IMR-90 (cell line): ENCODE measurements at places on chromosomes 12 and 14.
A peak's percentile ranks its signal among the peaks of the same experiment; 100 is the strongest.

DNA sequence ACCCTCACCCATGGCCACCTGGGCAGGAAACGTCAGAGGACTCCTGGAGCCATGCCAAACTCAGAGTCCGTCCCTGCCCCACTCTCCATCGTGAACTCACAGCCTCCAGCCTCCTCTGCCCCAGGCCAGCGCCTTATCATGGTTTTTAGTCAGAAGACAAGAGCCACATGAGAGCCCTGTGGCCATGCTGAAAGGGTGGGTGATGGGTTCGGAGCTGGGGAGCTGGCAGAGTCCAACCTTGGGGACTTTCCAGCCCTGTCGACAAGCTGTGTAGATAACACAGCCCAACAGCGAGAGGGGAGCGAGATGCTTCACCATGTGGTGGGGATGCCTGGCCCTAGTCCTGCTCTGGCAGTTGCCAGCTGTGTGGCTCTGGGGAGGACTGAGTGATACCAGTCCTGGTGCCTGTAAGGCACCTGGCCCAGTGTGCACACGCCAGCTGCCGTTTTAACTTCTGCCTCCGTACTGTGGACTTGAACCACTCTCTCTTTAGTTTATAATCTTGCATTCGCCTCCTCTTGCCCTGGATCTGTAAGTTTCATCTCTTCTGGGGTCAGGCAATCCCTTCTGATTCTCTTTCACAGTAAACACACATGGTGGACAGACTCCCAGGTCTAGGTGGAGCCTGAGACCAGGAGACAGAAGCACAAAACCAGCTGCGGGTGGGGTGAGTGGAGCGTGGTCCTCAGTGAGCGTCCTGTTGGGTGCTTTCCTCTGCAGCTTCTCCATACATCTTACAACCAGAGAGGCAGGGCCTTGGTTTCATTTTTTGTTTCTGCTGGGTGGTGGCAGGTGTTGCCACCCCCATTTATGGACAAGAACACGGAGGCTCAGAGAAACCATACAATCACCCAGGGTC, 55.3 kb downstream of the RIN3 start:
- DNase-seq: no peak

GRCh38 chr12:105221583-105222283, 14.2 kb downstream of the APPL2 start:
- no peak for DNase-seq

- DNase-seq: no peak
Measured at GRCh38 chr12:114160445-114160844, 194.3 kb upstream of the RBM19 start.

GRCh38 chr12:51401020-51401419, 9.8 kb upstream of the GALNT6 start:
- DNase-seq: no peak

GRCh38 chr14:61296719-61297502, 15.8 kb upstream of the TMEM30B start:
- DNase-seq: peak; percentile 56

- no peak for DNase-seq
Measured at GRCh38 chr14:73245480-73246325, 8.4 kb downstream of the PAPLN start.

DNA sequence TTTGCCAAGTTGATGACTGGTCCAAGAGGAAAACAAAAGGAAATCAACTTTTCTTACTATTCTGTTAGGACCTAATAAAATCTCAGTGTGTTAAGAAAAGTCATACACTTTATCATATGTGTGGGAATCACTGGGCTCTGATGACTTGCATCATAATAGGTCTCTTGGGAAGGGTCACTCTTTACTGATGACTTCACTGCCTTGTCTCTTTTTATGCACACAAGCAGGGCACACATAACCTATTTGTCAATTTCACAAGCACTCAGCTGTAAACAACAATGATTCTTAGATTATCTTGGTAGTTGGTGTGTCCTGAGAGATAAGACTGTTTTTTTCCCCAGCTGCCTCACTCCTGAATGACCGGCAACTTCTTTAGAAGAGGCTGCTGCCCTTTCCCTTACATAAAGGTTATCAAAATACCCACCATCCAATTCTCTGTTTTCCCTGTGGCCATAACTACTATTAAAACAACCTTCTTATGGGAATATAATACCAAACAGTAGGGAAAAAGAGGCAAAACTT, 50.9 kb upstream of the INSM2 start:
- DNase-seq: no peak

- peak; percentile 6 for DNase-seq
Measured at GRCh38 chr12:85920324-85920947, 46.3 kb downstream of the NTS start.

DNA sequence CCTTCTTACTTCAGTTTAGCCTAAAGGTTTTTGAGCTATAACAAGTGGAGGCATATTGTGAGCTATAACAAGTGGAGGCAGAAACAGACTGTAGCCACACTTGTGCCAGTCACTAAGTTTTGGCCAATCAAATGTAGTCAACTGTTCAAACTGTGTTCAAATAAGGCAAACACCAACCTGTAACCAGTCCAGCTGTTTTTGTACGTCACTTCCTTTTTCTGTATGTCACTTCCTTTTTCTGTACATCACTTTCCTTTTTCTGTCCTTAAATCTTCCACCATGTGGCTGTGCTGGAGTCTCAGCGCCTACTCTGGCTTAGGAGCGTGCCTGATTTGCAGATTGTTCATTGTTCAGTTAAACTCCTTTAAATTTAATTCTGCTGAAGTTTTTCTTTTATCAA, 79.7 kb downstream of the FUT8 start:
- DNase-seq: no peak

- DNase-seq: no peak
Measured at GRCh38 chr12:12034344-12034743, 36.4 kb upstream of the BCL2L14 start.

DNA sequence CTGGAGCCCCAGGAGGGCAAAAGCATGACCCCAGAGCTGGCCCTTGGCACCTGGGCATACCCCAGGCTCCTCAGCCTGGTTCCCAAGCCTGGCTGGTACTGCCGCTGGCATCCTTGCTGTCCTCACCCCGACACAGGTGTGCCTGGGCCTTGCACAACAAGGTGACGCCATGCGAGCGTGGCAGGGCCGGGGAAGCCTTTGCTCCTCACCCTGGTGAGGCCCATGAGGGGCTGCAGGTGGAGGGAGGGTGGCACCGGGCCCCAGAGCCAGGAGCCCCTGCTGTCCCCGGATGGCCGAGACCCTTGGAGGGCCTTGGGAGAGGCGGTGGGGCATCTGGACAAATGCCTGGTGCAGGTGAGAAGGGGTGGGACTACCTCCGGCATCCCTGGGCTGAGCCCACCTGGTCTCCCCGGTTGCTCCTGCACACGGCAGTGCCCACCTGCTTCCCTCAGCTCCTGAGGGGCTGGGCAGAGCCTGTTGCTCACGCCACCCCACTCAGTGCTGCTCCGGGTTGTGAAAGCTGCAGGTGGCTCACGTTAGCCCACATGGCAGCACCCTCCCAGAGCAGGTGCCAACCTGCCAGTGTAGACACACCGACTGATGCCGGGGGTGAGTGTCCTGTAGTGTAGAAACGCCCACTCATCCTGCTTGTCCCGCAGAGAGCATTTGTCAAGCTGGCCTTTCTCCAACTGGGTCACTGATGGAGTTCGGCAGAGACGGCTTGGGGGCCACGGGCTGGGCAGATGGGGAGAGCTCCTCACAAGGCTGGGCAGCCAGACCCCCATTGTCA, 24.6 kb upstream of the KIF26A start:
- DNase-seq: no peak

DNA sequence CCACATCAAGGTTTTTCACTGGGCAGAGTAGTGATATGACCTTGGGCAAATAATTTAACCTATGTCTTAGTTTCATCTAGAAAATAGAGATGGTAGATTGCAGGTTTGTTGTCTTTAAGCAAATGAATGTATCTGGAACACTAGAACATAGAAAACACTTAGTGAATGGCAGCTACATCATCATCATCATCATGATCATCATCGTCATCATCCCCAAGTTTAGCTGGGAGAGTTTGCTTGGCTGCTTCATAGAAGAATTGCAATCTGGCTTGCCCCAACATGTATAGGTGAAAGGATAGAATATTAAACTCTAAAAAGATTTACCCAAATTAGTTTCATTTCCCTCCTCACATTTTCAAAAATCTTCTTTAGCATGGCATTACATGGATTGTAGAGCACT, 91.3 kb upstream of the TMEM260 start:
- DNase-seq: no peak

DNA sequence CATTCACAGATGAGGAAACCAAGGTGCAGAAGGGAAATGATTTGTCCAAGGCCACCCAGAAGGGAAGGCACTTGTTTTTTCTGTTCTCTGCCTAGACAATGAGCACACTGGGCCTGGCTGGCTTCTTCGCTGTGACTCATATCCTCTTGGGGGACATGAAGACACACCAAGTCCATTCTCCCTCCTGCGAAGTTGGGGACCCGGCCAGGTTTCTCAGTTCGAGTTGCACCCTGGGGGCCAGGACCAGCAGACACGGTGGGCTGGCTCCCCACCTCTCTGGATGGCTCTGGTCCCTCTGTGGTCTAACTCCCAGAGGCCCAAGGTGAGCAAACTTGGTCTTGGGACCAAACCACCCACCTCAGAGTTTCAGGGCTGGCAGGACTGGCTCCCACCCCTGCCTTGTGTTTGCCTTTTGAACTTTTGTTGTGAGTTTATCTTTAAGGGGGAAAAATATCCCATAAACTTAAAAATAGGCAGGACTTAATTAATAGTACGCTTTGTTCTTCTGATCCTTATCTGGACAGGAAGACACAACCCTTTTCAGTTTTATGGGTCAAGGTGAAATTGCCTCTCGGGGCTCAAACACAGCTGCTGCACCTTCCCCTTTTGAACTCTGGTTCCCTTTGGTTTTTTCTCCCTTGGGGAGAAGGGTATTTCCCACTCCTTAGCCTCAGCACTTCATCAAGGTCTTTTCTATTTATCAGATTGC, 9.0 kb upstream of the MLEC start:
- DNase-seq: no peak

GRCh38 chr12:111230649-111231048, 138.2 kb downstream of the PHETA1 start:
- no peak for DNase-seq

GRCh38 chr12:96140174-96140573, 54.0 kb upstream of the ELK3 start:
- DNase-seq: peak; percentile 59

DNA sequence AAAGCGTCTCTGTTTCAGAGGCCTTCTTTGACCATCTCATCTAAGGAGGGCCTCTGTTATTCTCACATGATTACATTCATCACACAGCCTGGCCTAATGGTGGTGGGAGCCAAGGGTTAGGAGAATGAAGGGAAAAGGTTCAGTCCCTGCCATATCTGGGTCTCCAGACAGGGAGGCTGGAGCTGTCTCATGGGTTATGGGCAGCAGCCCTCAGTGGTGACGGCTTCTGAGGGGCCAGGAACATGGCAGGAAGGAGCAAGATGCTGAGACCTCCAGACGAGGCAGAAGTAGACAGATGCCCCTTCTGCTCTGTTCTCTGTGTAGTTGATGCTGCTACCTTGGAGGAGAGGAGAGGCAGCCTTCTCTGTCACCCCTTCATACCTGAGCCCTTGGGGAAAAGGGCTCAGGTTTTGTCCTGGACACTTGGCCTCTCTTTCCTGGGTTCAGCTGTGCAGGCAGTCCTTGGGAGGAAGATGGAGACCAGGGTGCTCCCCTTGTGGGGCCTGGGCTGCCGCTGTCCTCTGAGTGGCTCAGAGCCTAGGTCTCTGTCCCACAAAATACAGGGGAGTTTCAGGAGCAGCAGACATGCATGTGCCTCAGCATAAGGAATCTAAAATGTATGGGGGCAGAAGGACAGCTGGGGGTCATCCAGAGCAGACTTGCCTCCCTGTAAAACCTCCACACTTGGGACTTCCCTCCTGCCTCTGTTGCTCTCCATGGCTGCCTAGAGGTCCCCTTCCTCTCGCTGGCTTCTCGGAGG, 3.6 kb downstream of the IFI27L2 start:
- no peak for DNase-seq

- peak; percentile 32 for DNase-seq
Measured at GRCh38 chr14:63204407-63205043, at the start of gene RHOJ. TSS of gene RHOJ (plus strand) at chr14:63204443. CDS start at chr14:63204870, 427 bp downstream.

GRCh38 chr12:56951582-56952339, 5.6 kb downstream of the RDH16 start:
- DNase-seq: no peak

- no peak for DNase-seq
Measured at GRCh38 chr14:30957813-30958370, 67.6 kb upstream of the AP4S1 start.

DNA sequence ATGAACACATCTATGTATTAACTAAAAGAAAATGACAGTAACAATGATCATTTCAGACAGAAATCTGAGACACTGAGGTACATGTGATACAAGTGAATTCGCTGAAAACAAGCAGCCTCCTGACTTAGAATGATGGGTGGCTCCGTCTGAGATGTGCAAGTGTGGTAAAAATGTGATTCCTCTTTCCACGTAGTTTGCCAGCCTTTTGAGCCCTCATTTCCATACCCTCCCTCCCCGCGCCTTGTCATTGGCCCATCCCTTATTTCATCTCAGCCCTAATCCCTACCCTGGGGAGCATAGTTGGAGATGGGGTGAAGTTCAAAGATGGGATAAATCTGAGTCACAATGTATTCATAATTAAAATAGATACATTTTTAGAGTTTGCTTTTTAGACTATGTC, 107.8 kb downstream of the BMP4 start:
- no peak for DNase-seq

- peak; percentile 13 for DNase-seq
Measured at GRCh38 chr14:69483765-69484443, 624 bp upstream of the PLEKHD1 start.

DNA sequence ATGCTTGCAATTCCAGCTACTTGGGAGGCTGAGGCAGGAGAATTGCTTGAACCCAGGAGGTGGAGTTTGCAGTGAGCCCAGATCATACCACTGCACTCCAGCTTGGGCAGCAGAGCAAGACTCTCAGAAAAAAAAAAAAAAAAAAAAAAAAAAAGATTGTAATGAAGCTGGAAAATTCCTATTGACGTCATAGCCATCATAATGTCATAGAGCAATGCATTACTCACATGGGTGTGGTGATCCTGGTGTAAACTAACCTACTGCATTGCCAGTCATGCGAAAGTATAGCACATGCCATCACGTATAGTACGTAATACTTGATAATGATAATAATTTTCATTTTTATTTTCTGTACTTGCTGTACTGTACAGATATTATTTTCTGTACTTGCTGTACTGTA, 42.7 kb upstream of the NID2 start:
- DNase-seq: peak; percentile 87

GRCh38 chr14:106530031-106530422, 1003.6 kb downstream of the TMEM121 start:
- no peak for DNase-seq

DNA sequence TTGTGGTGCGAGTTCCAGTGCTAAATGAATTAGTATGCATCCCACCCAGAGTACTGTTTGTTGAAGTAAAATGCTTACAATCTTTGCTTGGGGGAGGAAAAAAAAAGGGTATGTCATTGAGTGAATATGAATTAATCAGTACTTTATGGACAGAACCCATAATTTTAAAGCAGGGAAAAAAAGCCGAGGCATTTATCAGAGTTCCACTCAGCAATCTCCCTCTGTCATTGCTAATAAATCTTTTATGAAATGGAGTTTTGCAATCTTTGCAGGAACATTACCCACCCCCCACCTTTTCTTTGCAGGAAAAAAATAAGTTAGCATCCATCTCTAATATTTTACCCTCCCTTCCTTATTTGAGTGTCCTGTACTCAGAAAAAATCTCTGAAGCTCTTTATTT, 127.9 kb upstream of the TMPO start:
- DNase-seq: no peak

- DNase-seq: no peak
Measured at GRCh38 chr14:23043754-23044153, 1.7 kb downstream of the PSMB11 start.
